Ammon's horn (tissue), 1 donor: ENCODE measurements at places on chromosomes 11 and 22.
A peak's percentile ranks its signal among the peaks of the same experiment; 100 is the strongest.

GRCh38 chr11:122717264-122717867 is 61.8 kb downstream of the UBASH3B start:
- peak; percentile 20 for DNase-seq

DNA sequence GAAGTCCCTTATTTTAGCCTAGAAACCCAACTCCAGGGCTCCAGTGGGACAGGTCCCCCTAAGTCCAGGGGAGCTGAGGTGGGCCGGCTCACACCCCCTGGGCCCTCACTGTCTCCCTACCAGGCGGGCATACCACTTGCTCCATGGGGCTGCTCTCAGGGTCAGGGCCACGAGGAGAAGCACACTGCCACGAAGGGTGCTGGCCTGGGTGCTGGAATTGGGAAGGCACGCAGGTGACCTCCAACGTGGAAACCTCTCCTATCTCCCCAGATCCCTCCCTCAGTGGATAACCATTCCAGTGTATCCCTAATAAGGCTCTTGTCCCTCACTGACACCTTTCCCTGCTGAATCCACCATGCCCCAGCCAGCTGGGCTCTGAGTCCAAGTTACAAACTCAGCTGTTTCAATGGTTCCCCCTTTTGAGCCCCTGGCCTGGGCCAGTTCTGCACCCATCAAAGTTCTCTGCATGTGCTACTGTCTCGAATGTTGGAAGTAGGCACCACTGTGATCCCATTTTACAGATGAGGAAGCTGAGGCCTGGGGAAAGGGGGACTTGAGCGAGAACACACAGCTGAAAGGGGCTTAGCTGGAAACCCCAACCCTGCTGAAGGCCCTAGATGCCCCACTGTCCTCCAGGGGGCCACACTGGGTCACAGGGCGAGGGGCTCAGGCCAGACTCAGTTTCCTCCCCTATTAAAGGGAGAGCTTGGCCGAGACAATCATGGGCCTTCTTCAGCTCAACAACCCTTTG is 1.5 kb downstream of the SHISAL1 start:
- DNase-seq = no peak

- DNase-seq = no peak
These were observed 16.0 kb upstream of the TMPRSS13 start for GRCh38 chr11:117945047-117945810.

DNA sequence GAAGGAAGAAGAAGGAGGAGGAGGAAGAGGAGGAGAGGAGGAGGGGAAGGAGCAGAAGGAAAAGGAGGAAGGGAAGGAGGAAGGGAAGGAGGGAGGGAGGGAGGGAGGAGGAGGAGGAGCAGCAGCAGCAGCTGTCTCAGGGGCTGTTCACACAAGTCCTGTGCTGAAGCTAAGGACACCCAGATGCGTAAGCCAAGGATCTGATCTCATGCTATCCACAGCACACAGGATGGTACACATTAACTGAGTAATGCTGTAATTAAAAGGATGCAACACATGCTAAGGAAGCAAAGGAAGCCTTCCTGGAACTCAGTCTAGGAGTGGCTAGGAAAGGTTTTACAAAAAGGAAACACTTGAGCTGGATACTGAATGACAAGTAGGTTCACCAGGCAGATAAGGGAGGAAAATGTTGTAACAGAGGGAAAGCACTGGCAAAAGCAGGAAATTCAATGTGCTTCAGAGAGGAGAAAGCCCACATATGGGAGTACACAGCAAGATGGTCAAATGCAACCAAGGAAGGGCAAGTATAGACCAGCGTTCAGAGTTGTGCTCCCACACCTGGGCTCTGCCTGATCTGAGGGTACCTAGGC is 32.0 kb downstream of the TRIM66 start:
- no peak for DNase-seq

GRCh38 chr11:104844451-104844850 is 53.8 kb downstream of the CASP12 start:
- no peak for DNase-seq

GRCh38 chr22:23351321-23351720 is 171.0 kb downstream of the BCR start:
- no peak for DNase-seq

GRCh38 chr11:73999581-74000306 is 9.1 kb downstream of the UCP3 start:
- no peak for DNase-seq

- DNase-seq = peak; percentile 67
These were observed at the start of the genes C11orf21 and TSPAN32 for GRCh38 chr11:2301631-2302305. C11orf21 (minus strand) TSS chr11:2301918; CDS start chr11:2301808, 110 bp downstream. TSPAN32 (plus strand) TSS chr11:2302013; CDS start chr11:2302150, 137 bp downstream.

DNA sequence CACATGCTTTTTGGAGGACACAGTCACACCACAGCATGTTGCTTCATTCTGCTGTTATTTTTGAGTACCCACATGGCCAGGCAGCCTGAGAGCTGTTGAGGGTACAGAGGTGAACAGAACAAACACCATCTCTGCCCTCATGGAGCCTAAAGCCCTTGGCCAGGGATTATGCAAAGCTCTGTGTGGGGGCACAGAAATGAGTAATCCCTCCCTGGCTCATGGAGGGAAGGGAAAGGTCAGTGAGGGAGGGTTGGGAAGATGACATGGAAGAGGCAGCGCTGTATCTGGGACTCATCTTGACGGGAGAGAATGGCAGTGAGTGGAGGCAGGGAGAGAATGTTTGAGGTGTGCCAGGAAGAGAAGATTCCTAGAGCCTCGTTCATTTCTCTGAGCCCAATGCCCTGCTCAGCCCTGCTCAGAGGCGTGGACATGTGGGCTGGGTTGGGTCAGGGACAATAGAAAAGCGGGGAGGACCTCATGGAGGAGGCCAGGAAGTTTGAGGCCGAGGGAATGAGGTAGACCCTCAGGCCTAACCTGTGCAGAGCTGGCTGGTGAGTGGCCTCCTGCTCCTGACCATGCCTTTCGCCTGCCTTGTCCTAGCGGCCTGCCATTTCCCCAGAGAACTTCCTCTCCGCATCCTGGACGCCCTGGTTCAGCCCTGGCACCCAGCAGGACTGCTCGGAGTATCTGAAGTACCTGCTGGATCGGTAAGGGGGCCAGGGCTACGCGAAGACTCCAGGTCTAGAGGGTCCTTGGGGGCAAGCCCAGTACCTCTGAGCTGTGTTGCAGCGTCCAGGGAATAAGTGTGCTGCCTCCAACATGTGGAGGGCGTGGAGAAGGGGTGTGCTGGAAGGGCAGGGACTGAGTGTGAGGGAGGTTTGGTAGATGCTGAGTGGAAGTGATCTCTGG is 19.8 kb downstream of the USP35 start:
- DNase-seq = no peak

DNA sequence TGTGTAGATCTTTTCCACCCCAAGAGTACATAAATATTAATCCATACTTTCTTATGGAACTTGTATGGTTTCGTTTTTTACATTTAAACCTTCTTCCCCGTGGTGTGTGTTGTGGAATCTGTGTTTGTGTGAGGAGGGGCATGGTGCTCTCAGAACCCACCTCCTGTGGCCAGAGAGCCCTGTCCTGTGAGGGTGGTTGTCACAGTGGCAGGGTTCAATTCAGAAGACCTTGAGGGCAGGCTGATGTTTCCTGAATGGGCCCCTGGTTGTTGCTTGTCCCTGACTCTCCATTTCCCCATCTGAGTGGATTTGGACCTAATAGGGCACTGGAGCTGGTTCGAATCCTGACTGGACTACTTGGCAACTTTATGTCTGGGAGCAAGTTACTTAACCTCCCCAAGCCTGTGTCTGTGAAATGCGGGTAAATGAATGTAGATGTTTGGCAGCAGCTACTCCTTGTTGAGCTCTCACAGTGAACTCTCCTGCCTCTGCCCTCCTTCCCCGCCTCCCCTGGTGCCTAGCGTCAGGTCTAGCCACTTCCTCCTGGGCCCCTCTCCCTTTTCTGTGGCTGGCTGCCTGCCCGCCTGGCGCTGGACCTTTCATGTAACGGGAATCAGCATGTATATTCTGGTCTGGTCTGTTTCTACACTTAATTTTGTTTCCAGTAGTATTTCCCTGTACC is 7.3 kb downstream of the NEAT1 start:
- DNase-seq = peak; percentile 66
